IPS DF 6.9 (cell line): ENCODE measurements at places on chromosomes 16 and 17.

GRCh38 chr17:22695228-22695619 lies 1002.9 kb downstream of the KCNJ18 start:
- no peak overlapping the region for H3K4me3 ChIP-seq
- H3K36me3 ChIP-seq: no peaks in the 10 kb centered on the region
- no peaks in the 10 kb centered on the region for H3K27me3 ChIP-seq
- H3K4me1 ChIP-seq: no peaks in the 10 kb centered on the region

GRCh38 chr16:88705076-88705684 lies 1.0 kb downstream of the RNF166 start:
- no peak for DNase-seq
- H3K4me3 ChIP-seq: peak overlapping the region; percentile 82; the same call in 1 of the 2 replicates
- H3K4me1 ChIP-seq: no peaks in the 10 kb centered on the region; the same call in 1 of the 2 replicates
- no peaks in the 10 kb centered on the region for H3K27me3 ChIP-seq
- peaks cover 4% of the 10 kb centered on the region; the same call in 1 of the 2 replicates for H3K36me3 ChIP-seq
- no peak overlapping the region for H3K27ac ChIP-seq

- DNase-seq: no peak
- peaks cover 3% of the 10 kb centered on the region; the same call in 1 of the 2 replicates for H3K4me1 ChIP-seq
- no peaks in the 10 kb centered on the region for H3K36me3 ChIP-seq
Observed at GRCh38 chr17:48568499-48569239, 9.5 kb downstream of the HOXB4 start.

DNA sequence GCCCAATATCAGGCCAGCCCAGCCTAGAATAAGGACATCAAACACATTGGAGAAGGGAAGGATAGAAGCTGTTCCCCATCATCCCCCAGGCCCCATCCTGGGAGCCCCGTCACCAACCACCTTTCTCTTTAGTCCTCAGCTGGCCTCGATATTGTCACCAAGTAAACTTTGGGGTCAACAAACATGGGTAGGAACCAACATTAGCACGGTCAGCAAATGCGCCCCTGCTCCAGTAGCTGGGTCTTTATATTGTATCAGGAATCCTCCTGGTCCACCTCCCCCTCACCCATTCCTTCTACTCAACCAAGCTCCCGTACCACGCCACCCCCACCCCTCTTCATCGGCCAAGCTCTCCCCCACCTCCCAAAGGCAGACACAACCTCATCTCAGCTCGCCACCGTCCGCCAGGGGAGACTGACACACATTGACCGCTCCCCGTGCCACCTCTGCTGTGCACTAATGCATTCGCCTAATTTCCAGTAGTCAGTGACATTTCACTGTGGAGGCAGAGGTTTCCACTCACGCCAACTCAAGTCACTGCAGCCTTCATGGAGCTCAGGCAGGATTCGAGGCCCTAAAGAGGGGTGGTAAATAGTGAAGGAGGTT lies 20.7 kb upstream of the CBX2 start:
- H3K36me3 ChIP-seq: no peaks in the 10 kb centered on the region
- DNase-seq: no peak
- no peak overlapping the region for H3K27ac ChIP-seq
- H3K4me1 ChIP-seq: no peaks in the 10 kb centered on the region
- H3K4me3 ChIP-seq: no peak overlapping the region

DNA sequence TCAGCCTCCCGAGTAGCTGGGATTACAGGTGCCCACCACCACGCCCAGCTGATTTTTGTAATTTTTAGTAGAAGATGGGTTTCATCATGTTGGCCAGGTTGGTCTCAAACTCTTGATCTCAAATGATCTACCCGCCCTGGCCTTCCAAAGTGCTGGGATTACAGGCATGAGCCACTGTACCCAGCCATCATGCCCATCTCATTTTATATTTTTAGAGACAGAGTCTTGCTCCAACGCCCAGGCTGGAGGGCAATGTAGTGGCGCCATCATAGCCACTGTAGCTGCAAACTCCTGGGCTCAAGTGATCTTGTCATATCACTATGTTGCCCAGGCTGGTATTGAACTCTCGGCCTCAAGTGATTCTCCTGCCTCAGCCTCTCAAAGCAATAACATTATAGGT lies 43.2 kb upstream of the TRAP1 start:
- no peaks in the 10 kb centered on the region for H3K27me3 ChIP-seq
- H3K27ac ChIP-seq: no peak overlapping the region

DNA sequence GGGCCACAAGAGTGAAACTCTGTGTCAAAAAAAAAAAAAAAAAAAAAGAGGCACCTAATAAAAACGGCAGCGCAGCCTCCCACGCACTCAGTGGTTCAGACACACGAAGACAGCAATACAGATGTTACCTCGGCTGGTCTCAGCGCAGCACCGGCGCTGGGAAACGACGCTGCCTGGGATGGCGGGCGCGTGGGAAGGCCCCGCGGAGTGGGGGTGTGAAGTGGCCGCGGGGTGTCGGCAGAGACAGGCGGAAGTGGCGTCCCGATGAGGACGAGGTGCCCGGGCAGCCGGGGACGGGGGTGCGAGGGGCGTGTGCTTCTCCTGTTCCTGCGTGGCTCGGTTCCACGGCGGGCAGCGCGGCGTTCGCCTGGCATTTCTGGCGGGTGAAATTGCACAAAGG lies 179.4 kb downstream of the BANP start:
- H3K27ac ChIP-seq: no peak overlapping the region
- no peak for DNase-seq
- H3K36me3 ChIP-seq: no peaks in the 10 kb centered on the region; the same call in 1 of the 2 replicates
- H3K4me1 ChIP-seq: no peaks in the 10 kb centered on the region

GRCh38 chr17:63246344-63246743 lies 199.8 kb downstream of the CYB561 start:
- H3K4me1 ChIP-seq: no peaks in the 10 kb centered on the region
- H3K36me3 ChIP-seq: no peaks in the 10 kb centered on the region
- H3K27me3 ChIP-seq: no peaks in the 10 kb centered on the region
- no peak overlapping the region for H3K27ac ChIP-seq
- no peak overlapping the region for H3K4me3 ChIP-seq

DNA sequence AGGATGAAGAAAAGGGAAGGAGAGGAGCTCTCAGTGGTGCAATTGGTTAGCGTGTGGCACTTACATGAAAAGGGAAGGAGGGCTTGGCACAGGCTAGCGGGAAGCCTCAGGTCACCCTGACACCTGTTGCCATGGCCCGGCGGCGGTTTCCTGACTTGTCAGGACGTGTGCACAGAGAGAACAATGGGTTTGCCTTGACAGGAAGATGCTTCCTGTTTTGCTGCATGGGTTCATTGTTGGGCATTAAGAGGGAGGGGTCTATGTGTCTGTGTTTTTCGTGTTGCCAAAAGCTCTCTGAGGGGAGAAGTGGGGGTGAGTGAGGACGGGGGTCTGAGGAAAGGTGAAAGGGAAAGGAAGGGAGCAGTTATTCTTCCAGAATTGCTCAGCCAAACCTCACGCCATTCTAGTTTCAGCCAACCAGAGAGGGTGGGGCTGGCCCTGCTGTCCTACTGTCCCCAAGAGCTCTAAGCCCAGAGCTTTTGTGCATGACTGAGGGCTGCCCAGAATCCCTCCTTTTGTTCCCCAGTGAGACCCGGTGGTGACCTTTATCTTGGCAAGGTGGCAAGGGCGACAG lies 17.1 kb upstream of the CCR7 start:
- DNase-seq: no peak
- H3K27ac ChIP-seq: no peak overlapping the region
- H3K36me3 ChIP-seq: no peaks in the 10 kb centered on the region
- no peak overlapping the region for H3K4me3 ChIP-seq

DNA sequence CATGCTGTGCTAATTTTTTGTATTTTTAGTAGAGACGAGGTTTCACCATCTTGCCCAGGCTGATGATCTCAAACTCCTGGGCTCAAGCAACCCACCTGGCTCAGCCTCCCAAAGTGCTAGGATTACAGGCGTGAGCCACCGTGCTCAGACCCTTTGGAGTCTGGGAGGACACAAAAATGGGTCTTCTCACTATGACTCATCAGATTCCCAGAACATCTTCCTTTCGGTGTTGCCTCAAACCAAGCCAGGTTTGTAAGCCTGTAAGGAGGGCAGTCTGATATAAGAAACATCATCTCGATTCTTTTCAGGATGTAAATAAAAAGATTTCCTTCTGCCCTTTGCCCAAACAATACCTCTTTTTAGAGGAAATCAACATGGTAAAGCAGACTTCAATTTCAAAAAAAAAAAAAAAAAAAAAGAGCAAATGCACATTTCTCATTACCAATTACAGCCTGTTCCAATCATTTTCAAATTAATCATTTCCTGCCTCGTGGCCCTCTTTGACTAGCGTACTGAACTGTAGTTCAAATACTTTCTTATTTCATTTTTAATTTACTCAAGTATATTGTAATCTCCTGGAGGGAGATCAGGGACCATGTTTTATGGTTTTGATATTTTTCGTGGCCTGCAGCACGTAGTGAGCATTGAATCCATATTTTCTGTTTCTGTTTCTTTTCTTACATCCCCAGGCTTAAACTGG lies 409.6 kb downstream of the GRIN2A start:
- no peaks in the 10 kb centered on the region for H3K27me3 ChIP-seq
- no peaks in the 10 kb centered on the region for H3K36me3 ChIP-seq
- H3K27ac ChIP-seq: no peak overlapping the region
- H3K4me1 ChIP-seq: no peaks in the 10 kb centered on the region

GRCh38 chr16:72109300-72109699 lies 15.7 kb downstream of the DHX38 start:
- no peaks in the 10 kb centered on the region for H3K27me3 ChIP-seq
- no peaks in the 10 kb centered on the region for H3K4me1 ChIP-seq
- no peak overlapping the region for H3K4me3 ChIP-seq
- H3K36me3 ChIP-seq: peaks cover 47% of the 10 kb centered on the region
